Smooth muscle cell of bladder (primary cell): ENCODE measurements at places on chromosomes 13 and 19. TPM values are rescaled to one million over a fixed set of nuclear protein-coding genes. Genes with fewer than 3 reads are reported as not detected.

The KLK4 gene
- not detected in 2 replicates for total RNA-seq

The ZNF284 gene
- total RNA-seq, result 2.7 and 3.2 TPM in 2 replicates

The DMKN gene
- total RNA-seq, result 4.0 and 18.3 TPM in 2 replicates

The GJB6 gene
- total RNA-seq, result not detected in 2 replicates

The ZNF571 gene
- total RNA-seq, result 2.7 and 5.6 TPM in 2 replicates

The NCR1 gene
- not detected in 2 replicates for total RNA-seq

The RFXANK gene
- total RNA-seq, result 56.2 and 64.3 TPM in 2 replicates

The MIER2 gene
- total RNA-seq, result 16.3 and 16.6 TPM in 2 replicates

The U2AF1L4 gene
- total RNA-seq, result 5.5 and 7.8 TPM in 2 replicates

The GTPBP3 gene
- total RNA-seq, result 5.8 and 11.5 TPM in 2 replicates

The CEACAM5 gene
- total RNA-seq, result not detected in 2 replicates

The MCEMP1 gene
- not detected in 2 replicates for total RNA-seq

The ZBTB45 gene
- 4.1 and 6.2 TPM in 2 replicates for total RNA-seq

The ZNF793 gene
- 1.1 and 1.8 TPM in 2 replicates for total RNA-seq

The SHISA7 gene
- total RNA-seq, result not detected in 2 replicates

The C19orf18 gene
- 0.14 and 0.18 TPM in 2 replicates for total RNA-seq

The AXL gene
- total RNA-seq, result 107 and 127 TPM in 2 replicates

The EDNRB gene
- total RNA-seq, result 41.0 and 144 TPM in 2 replicates

The SHC2 gene
- total RNA-seq, result 1.1 and 1.3 TPM in 2 replicates

The SHANK1 gene
- total RNA-seq, result 2.5 and 3.1 TPM in 2 replicates
